AG10803 (cell line): ENCODE measurements at places on chromosomes 6 and 20.
A peak's percentile ranks its signal among the peaks of the same experiment; 100 is the strongest.

DNA sequence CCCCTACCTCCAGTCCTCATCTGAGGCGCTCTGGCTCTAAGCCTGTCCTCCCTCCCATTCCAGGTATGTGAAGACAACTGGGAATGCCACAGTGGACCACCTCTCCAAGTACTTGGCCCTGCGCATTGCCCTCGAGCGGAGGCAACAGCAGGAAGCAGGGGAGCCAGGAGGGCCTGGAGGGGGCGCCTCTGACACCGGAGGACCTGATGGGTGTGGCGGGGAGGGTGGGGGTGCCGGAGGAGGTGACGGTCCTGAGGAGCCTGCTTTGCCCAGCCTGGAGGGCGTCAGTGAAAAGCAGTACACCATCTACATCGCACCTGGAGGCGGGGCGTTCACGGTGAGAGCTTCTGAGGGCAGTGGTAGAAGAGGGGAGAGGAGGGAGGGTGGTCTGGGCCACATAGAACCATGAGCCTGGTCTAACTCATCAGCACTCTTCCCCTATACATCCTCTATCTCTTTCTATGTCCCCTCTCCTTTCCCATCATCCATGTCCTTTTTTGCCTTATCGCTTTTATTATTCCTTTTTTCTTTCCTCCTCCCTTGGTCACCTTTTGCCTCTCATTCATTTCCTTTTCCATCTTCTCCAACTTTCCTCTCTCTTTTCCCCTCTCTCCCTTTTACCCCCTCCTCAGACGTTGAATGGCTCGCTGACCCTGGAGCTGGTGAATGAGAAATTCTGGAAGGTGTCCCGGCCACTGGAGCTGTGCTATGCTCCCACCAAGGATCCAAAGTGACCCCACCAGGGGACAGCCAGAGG lies 3.5 kb downstream of the RING1 start:
- no peak for DNase-seq

DNA sequence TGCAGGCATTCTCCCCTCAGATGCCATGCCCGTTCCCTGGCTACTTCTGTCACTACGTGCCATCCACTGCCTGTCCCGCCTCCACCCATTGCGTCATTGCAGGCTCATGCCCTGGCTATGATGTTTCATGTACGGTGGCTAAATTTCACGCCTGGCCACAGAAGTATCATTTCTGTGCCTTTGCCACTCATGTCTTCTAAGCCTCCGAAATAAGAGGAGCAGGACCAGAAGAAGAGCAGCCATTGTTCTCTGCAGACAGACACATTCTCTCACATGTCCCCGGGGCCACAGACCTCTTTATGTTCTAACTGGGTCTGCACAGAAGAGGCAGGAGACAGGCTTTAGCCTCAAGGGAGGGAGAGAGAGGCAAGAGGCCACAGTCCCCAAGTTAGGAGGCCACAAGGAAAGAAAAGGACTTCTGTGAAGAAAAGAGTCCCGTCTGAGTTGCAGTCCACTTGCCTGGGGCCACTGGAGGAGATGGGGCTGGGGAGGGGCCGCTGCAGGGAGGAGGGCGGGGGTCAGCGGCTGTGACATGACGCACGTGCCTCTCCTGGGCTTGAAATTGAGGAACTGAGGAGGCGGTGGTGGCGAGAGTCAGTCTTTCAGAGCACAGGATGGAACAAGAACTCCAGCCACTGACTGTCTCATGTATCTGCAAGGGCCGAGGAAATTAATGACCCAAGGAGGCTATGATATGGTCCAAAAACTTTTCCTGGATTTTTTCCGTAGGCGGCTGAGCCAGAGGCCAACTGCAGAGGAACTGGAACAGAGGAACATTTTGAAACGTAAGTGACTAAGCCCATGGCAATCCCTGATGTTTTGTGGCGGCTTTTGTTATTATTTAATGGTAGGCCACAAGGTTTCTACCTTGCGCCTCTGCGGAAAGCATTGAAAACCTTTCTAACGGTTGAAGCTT lies 55.9 kb downstream of the TBC1D7 start:
- DNase-seq = no peak

- DNase-seq = no peak
Measured at GRCh38 chr6:351867-352289, 39.7 kb upstream of the IRF4 start.

DNA sequence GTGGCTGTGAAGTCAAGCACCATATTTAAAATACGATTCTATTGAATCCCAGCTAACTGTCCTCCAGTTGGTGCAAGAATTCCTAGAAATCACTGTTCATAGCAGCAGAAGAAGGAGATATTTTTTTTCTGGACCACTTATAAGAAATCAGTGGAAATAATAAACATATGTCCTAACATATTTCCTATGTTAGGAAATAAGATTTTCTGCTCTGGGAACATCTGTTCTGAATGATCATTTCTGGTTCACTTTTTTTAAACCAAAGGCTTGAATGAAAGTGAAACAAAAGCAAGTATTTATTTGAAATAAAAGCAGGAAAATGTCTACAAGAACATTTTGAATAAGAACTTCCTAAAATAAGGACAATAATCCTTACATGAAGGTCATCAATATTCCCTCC lies 138.9 kb upstream of the RALGAPA2 start:
- DNase-seq = no peak

DNA sequence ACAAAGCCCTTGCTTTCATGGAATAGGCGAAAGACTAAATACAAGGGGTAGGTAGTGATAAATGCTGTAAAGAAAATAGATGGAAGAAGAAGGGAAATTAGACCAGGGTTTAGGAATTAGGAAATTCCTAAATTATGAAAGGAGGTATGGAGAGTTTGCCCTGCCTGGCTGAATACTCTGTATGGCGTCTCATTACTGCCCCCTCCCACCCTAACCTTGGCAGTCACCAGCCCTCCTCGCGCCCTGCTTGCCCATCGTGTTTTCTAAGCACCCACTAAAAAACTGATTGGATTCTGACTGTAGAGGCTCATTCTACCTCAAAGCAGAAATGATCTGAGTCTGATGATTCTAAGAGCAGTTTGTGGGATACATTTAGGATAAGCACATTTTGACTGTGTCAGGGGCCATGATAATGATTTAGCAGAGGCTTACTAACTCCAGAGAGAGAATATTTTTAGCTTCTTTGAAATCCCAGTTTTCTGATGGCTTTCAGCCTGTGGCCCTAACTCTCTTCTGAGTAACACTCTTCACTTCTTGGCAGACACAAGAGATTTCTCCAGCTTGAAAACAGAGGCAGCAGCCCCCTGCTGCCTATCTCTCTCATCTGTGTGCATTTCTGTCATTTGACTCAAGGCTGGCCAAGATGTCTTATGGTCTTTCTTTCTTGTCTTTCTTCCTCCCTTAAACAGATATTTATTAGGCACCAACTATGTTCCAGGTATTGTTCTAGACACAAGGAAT lies 1.4 kb upstream of the CHD6 start:
- peak; percentile 36 for DNase-seq

DNA sequence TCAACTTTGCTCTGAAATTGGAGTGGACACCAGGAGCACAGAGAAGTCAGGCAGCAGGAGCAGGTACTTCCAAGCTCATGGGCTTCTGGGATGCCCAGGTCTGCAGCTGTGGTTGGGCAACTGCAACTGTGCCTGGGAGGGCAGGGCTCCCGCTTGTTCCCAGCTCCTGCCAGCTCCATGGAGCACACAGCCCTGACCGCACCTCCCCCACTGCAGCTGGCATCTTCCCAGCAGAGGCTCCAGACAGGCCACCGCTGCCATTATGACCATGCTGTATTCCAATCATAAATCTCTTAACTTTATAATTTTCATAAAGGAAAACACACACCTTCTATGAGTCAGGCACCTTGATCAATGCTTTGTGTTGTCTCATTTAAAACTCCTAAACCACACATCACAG lies 36.9 kb downstream of the STK38 start:
- DNase-seq = no peak

GRCh38 chr20:50563133-50563944 lies 53.2 kb downstream of the PTPN1 start:
- DNase-seq = no peak

DNA sequence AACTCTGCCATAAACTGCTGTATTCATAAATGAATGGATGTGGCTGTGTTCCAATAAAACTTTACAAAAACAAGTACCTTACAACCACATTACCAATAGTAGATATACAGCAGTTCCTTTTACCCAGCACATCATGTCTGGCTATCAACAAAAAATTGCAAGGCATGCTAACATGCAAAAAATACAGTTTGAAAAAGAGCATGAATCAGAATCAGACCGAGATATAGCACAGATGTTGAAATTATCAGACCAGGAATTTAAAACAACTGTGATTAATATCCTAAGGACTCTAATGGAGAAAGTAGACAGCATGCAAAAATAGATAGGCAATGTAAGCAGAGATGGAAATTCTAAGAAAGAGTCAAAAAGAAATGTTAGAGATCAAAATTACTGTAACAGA lies 8.4 kb upstream of the NUS1 start:
- no peak for DNase-seq

GRCh38 chr6:138107752-138108592 lies 753 bp upstream of the PERP start:
- no peak for DNase-seq

DNA sequence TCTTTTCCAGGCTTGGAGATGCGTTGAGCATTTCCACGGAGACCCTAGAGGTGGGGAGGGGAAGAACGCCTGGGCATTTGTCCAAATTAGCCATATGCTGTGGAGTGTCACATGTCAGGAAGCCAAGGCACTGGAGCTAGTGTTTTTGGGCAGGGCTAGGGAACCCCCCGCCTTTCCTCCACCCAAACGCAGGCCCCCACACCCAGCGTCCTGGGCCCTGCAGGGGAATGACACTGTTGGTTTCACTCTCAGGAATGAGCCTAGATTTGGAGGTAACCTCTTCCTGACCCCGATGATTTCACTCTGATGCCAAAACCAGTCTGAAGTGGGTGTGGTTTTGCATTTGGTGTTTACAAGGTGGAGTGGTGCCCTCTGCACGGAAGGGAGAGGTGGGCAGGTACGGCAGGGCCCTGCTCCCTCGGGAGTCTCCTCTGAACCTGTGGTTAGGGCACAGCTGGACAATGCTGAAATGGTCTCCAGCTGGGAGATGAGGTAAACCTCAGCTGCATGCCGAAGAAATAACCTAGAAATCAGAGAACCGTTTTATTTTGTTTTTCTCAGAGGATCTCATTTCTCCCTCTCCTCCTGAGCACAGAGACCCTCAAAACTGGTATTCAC lies 29.5 kb downstream of the MTHFD1L start:
- peak; percentile 45 for DNase-seq

GRCh38 chr6:106451439-106451838 lies 90.9 kb downstream of the CRYBG1 start:
- DNase-seq = peak; percentile 36

GRCh38 chr20:9590189-9590588 lies 75.8 kb downstream of the LAMP5 start:
- peak; percentile 22 for DNase-seq

- DNase-seq = peak; percentile 85
Measured at GRCh38 chr6:137218917-137219663, at the start of gene IFNGR1. Gene IFNGR1 (minus strand): TSS chr6:137219385. CDS start chr6:137219327, 58 bp downstream.

- peak; percentile 94 for DNase-seq
Measured at GRCh38 chr6:129342243-129342642, 367.7 kb downstream of the ARHGAP18 start.

GRCh38 chr6:134480593-134480992 lies 162.7 kb upstream of the SGK1 start:
- peak; percentile 25 for DNase-seq

DNA sequence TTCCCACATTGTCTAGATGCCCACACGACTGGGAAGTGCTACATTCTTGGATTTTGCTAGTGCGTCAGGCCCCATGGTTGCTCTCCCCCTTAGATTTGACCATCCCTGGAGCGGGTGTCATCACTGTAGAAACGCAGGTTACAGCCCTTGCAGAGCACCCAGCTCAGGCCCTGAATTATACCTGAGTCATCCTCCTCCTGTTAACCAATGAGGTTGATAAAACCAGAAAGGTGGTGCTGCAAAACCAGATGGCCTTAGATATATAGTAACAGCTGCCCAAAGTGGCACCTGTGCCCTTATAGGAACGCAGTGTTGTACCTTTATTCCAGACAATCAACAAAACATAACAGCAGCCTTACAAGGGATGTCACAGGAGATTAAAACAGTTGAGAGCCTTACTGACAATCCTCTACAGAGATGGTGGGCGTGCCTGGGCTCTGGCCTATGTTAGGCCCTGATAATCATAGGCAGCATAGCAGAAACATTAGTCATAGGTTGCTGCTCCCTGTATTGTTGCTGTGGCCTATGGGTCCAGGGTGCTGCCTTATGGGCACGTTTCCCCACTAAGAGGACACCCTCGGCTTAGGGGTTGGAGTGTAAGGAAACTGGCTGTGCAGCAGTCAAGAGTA lies 33.6 kb upstream of the HSF2 start:
- DNase-seq = no peak

DNA sequence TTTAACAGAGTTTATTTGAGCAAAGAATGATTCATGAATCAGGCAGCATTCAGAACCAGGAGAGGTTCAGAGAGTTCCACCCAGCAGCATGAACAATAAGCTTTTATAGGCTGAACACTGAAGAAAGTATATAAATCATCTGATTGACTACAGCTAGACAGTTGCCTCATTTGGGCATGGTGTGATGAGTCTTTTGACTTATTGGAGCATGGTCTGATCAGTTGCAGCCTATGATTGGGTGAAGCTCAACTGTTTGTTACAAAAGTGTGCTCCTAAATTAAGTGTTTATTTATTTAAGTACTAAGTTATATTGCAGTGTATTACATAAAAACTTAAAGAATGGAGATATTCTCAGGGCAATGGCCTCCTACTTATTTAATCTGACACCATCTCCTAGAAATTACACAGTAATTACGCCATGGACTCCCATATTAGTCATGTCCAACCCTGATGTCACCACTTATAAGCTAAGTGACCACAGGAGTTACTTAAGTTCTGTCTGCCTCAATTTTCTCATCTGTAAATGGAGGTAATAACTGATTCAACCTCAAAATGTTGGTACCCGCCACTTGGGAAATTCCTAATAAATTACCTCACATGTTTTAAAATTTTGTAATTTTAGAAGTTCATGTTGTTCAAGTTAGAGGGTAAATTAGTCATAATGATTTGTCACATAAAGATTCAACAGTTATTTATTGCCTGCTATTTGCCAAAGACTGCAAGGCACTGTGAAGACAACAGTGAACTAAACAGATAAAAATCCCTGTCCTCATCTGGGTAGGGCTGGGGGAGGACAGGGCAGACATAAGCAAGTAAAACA lies 15.2 kb upstream of the ROS1 start:
- DNase-seq = peak; percentile 99

DNA sequence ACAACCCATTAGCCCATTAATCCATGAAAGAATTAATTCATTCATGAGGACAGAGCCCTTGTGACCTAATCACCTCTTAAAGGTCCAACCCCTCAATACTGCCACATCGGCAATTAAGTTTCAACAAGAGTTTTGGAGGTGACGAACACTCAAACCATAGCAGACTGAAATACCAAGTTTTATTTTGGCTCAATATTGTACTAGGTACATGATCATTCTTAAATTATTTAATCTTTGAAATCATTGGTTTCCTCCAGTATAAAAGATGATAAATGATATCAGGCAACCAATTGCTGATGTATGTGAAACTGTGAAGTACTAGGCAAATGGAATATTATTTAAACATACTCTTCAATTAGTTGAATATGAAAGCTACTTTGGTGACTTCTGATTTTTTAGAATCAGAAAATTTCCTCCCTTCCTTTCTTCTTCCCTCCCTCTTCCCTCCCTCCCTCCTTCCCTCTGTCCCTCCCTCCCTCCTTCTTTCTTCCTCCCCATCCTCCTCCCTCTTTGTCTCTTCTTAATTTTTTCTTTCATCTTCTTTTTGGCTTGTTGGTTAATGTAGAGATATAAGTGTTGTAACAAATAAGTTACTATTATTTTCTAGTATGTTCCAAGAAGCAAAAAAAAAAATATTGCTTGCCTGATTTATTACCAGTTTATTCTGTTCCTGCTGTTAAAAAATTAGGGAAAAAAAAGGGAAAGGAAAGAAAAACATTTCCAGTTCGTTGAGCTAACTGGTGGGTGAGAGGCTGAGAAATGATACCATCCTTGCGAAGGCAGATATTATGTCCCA lies 233.9 kb upstream of the ZNF217 start:
- no peak for DNase-seq
